ENCODE measurements at places on chromosomes 3 and 15.

DNA sequence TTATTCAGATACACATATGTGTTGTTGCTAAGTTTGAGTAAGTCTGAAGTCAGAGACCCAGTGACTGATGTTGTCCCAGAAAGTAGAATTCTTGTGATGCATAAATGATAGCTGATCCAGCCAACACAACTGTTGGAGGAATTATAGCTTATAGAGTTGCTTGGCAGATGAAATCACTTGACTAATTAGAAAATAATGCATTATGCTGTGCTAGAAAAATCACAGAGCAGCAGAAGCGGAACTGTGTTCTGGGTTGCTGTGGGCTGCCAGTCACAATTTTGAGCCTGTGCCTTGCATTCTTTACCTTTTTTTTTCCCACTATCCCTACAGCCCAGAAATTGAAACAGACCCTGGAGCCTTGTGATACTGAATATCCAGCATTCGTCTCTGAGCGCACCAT lies 90.0 kb upstream of the LRTM1 start:
- no peak for DNase-seq

- no peak for DNase-seq
Measured at GRCh38 chr3:64550745-64551144, 137.1 kb downstream of the ADAMTS9 start.

- DNase-seq = no peak
Measured at GRCh38 chr3:37741644-37742043, 120.0 kb upstream of the CTDSPL start.

GRCh38 chr3:64238971-64239667 lies 13.9 kb upstream of the PRICKLE2 start:
- no peak for DNase-seq

- no peak for DNase-seq
Measured at GRCh38 chr15:71364117-71364584, 248.9 kb downstream of the THSD4 start.

- DNase-seq = no peak
Measured at GRCh38 chr3:12049675-12050074, 45.5 kb downstream of the SYN2 start.

- no peak for DNase-seq
Measured at GRCh38 chr3:156606729-156607128, 51.8 kb upstream of the SSR3 start.

GRCh38 chr15:73809728-73810501 lies 56.8 kb upstream of the INSYN1 start:
- no peak for DNase-seq

DNA sequence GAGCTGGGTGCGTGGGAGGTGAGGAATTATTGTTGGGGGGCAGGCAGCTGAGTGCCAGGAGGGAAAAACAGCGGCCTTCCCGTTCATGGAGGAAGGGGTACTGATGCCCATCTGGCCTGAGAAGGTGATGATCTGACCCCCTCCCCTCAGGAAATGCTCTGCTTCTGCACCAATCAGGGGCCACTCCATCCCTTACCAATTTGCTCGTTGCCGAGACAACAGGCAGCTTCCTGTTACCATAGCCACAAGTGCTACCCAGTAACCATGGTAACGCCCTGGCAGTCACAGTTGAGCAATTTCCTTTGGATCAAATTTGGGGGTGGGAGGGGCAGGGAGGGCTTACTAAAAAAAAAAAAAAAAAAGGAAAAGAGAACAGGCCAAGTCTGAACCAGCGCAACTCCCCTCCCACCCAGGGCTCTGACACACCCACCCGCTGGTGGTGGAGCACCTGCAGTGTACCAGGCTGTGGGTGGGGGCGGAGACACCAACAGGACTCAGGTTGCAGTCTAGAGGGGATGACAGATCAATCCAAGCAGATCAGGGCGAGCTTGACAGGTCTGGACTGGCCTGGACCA lies 13.7 kb downstream of the CELF6 start:
- DNase-seq = no peak

DNA sequence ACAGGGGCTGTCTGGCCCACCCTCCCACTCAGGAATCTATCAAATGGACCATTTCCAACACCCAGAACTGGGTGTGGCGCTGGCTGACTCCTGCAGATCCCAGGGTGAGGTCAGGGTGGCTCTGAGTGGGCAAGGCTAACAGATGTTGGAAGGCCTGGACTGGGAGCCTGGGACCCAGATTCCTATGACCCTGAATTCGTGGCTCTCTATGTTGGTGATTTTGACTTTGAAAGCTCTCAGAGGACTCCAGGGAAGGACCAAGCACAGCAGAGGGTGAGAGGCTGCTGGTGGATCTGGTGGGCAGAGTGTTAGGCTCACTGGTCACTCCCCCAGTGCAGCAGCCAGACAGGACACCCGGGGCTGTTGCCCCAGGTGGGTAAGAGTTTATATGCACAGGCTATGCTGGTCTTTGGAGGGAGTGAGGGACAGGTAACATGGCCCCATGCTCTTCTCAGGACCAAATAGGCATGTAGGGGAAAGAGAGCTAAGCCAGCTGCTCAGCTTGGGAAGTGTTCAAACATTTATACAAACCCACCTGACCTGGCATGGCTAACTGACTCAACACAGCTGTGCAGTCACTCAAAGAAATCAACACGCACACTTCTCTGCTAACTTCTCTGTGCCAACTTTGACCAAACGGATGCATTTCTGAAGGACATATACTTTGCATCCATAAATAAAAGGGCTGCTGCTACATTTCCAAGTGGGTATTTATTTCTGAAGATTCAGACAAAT lies 62.6 kb upstream of the RAB6B start:
- DNase-seq = no peak

- no peak for DNase-seq
Measured at GRCh38 chr3:44995142-44995770, 19.2 kb downstream of the EXOSC7 start.

- DNase-seq = no peak
Measured at GRCh38 chr3:169245631-169246030, 417.9 kb downstream of the MECOM start.

DNA sequence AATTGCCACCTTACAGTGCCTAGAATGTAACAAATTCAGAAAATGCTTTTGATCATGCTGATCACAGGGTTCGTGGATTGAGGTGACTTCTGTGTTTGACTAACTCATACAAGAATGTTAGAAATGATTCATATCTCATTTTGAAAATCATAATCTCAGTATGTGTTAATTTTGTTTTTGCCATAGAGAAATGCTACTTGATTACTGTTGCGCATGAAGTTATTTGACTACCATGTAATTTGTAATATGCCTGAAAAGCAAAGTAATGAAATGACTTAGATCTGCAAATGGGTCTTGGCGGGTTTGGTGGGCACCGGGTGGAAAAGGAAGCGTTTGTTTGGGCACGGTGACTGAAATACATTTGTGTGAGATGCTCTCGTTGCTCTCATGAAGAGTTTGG lies 173.6 kb upstream of the BHLHE40 start:
- DNase-seq = no peak

- DNase-seq = no peak
Measured at GRCh38 chr3:177525987-177526712, 328.9 kb upstream of the TBL1XR1 start.

DNA sequence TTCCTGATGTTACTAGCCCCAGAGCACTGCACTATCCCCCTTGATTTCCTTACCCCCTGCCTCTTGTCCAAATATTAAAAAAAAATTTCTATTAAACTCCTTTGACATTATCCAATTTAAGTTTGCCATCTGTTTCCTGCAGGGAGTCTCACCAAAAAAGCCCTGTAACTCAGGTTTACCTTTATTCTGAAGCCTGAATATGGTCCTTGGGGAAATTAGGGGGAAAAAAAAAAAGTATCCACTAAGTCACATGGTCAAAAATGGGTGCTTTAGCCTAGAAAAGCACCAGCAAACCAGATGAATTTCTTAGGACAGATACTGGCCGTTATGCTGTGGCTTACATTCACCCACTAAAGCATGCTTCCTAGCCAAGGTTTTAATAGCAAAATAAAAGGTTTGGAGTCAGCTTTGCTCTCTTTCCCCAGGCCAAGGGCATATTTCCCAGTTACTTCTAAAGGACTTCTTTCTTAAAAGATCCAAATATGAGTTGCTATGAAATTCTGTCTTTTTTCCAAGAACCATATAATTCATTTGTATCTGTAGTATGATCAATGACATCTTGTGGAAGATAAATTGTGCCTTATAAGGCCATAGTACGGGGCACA lies 394.9 kb downstream of the LSAMP start:
- no peak for DNase-seq

GRCh38 chr3:47888986-47889757 lies 86.2 kb downstream of the DHX30 start:
- no peak for DNase-seq

DNA sequence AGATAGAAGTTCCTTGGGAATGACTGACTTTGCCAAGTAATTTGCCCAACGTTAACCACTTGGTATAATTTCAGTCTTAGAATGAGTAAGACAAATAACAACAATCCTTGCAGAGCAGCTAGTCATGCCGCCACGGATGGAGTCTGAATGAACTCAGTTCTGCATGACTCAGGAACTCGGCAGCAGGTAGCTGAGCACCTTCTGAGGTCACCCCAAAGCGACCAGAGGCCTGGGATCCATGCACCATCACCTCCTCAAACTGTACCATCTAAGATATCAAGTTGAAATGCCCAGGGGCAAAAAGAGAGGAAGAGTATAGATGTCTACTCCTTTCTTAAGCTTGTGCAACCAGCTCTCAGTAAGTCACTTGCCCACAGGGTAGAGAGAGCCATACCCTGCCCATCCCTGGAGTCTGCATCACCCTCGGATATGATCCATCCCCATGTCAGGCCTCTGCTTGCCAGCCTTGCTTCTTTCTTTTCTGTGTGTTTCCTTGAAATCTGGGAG lies 8.5 kb upstream of the CDCP1 start:
- DNase-seq = no peak

DNA sequence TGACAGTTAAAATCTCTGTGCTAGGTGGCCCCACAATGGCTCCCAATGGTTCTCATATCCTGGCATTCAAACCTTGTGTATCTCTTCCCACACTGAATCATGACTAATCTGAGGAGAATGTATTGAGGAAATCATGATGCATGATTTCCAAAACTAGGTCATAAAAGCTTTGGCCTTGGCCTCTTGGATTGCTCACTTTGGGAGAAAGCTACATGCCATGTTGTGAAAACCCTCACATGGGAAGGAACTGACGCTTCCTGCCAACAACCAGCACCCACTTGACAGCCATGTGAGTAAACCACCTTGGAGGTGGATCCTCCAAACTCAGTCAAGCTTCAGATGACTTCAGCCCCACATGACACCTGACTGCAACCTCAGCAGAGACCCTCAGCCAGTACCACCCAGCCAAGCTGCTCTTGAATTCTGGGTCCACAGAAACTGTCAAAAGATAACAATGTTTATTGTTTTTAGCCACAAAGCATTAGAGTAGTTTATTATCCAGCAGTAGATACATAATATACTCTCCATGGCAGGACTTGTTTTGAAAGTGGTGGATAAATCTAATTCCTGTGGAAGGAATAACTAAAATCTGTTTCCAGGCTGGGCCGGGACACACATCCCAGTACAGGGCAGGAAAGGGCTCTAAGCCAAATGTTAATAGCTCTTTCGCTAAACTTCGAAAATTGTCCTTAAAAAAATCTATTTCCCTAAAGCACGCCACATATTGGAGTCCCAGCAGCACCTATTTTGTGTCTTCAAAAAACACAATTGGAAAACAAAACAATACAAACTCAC lies 1.0 kb upstream of the ZNF620 start:
- no peak for DNase-seq

DNA sequence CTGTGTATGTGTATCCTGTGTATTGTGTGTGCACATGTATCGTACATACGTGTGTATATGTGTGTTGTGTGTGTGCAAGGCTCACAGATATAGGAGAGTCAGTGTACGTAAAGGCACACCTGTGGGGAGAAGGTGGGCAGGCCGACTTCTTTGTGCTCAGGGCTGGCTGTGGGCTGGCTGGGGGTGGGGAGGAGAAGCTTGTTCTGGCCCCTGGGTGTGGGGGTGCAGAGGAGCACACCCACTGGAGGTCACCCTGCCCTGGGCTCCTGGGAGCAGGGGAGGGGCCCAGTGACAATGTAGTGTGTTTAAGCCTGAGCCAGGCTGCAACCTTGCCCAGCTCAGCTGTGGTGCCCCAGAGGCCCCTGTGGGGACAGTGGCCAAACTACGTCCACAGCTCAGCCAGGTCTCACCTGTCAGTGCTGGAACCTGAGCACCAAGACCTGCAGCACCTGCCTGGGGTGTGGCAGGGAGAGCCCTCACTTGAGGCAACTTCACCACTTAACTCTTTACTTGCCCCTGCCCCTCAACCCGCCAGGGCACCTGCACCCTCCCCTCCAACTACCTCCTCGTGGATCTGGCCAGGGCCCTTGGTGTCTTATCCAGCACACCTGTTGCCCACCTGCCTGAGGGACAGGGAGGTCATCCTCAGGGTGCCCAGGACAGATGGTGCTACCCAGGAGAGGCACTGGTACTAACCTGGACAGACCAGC lies 2.6 kb upstream of the HHATL start:
- no peak for DNase-seq

DNA sequence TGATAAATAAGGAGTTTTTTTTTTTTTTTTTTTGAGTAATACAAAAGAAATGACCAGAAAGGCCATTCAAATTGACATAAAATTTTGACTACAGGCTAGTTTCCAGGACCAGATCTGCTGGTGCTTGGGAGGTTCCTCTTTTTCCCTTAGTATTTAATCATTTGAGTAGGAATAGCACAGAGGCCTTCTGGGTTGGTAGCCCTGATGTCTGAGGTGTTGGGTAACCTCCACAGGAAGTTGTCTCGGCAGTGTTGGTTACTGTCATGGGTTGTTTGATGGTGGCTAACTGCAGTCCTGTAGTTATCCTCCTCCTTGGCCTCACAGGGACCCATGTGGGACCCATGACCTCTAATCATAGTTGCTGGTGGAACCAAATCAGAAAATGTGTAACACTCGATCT lies 91.1 kb downstream of the USP13 start:
- DNase-seq = no peak

DNA sequence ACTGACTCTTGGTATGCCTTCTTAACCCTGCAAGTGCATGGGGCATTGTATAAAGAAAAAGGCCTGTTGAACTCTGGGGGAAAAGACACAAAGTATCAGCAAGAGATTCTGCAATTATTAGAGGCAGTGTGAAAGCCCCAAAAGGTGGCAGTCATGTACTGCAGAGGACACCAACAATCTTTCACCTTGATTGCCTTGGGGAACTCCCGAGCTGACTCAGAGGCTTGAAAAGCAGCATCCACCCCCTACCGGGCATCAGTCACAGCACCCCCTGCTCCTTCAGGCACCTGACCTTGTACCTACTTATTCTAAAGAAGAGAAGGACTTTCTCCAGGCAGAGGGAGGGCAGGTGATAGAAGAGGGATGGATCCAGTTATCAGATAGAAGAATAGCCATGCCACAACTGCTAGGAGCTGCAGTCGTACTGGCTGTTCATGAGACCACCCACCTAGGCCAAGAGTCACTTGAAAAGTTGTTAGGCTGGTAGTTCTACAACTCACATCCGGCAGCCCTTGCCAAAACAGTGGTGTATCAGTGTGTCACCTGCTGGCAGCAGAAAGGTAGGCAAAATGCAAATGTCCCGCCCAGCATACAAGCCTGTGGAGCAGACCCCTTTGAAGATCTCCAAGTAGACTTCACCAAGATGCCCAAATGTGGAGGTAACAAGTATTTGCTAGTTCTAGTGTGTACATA lies 241.6 kb upstream of the CNTN6 start:
- no peak for DNase-seq

Data from stimulated activated CD4-positive, alpha-beta T cell treated with anti-CD3 and anti-CD28 coated beads, Interleukin-15, amount 100 ng/mL, for 1 hour (primary cell).